ENCODE measurements at places on chromosomes 12 and 14.

DNA sequence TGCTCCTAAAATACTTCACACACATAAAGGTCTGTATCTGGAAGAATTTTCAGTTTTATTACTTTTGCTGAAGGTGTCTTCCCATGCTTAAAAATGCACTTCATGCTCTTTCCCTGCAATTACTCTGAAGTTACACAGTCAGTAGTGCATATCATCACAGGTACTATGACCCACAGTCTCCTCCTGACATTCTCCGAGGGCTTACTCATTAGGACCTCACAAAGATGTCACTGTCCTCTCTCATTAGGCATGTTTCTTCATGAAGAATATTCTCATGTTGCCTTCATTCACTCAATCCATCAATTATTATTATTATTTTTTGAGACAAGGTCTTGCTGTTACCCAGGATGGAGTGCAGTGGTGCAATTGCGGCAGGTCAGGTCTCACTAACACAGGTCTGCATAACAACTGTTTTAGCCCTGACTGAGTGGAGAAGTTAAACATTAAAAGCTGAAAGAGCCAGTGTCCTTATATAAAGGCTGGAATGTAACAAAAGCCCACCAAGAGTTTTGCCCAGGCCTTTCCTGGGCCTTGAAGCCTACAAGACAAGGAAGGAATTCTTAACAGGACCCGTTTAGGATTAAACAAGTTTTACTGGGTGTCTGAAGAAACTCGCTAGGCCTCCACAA lies 119.5 kb upstream of the WSCD2 start:
- no peak for DNase-seq

- DNase-seq: peak; percentile 79
Observed at GRCh38 chr14:95519699-95520098, 3.2 kb upstream of the SYNE3 start.

GRCh38 chr12:62323386-62323785 lies 63.2 kb downstream of the USP15 start:
- DNase-seq: no peak

GRCh38 chr12:78239544-78239943 lies 408.9 kb downstream of the NAV3 start:
- DNase-seq: no peak

DNA sequence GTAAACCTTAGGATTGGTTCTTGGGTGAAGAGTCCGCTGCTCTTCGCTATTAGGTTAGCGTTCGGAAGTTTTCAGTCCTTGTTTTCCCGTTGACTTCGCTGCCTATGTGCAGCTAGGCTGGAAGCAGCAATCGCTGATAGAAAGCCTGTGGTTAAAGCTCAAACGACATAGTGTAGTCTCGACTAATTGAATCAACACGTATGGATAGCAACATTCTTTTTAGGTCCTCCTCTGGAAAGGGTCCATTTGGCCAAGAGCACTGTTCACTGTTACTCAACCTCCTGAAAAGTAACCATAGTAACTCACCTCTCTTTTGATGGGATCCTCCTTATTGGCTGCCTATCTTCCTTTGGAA lies 355.5 kb downstream of the SNAPC1 start:
- no peak for DNase-seq

GRCh38 chr14:36654794-36655381 lies 6.8 kb upstream of the PAX9 start:
- DNase-seq: no peak

DNA sequence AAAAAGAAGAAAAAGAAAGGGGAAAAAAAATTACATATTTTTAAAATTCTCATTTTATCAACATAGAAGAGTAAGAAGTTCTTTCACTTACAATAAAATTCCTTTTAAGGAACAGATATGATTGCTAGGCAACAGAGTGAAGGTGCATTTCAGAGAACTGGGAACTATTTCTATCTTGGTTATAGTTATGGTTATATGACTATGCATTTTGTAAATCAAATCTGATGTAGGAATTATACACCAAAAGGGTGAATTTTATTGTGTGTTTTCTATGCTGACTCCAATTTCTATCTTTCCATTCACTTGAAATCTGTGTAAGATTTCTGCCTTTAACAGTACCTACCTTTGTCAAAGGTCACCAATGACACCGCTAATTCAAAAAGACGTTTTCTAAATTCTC lies 50.1 kb downstream of the HNRNPC start:
- no peak for DNase-seq

DNA sequence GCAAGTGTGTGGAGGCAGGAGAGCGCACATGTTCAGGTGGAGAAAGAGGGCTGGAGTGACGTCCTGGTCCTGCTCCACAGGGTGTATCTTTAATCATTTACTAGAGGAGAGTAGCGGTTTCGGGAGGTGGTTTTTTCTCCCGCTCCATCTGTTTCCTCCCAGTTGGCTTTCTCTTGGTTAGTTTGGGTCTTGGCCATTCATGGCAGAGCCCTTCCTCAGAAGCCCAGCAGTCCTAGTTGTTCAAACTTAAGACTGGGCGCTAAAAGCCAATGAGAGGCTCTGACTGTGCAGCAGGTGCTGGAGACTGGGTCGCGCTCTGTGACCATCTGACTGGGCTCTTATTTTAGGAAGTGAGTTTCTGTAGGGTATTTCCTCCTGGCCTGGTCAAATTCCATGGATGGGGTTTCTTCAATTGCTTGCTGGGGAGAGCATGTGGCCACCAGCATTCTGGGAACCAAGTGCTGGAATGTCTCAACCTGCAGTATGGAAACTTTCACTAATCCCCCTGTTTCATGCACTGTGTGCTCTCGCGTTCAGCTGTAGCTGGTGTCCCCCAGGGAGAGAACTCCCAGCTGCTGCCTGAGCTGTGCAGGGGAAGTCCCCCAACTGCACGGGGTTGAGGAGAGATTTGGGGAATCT lies 27.4 kb upstream of the TSPAN9 start:
- no peak for DNase-seq

DNA sequence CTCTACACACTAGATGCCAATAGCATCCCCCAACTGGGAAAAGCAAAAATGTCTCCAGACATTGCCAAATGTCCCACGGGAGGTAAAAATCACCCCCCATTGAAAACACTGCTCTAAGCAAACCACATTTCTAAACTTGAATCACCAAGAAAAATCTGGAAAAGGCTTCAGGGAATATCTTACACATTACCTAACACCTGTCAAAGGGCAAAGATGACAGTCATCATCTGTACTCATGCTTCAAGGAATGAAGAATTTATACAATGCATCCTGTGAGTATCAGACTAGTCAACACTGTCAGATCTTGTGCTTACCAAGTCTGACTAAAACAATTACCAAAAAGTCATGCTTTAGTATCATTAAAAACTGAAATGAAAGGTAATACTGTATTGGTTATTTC lies 161.6 kb upstream of the SOX5 start:
- DNase-seq: no peak

- no peak for DNase-seq
Observed at GRCh38 chr14:102917056-102917385, 5.4 kb upstream of the AMN start.

- no peak for DNase-seq
Observed at GRCh38 chr14:53570411-53571387, 385.9 kb downstream of the BMP4 start.

DNA sequence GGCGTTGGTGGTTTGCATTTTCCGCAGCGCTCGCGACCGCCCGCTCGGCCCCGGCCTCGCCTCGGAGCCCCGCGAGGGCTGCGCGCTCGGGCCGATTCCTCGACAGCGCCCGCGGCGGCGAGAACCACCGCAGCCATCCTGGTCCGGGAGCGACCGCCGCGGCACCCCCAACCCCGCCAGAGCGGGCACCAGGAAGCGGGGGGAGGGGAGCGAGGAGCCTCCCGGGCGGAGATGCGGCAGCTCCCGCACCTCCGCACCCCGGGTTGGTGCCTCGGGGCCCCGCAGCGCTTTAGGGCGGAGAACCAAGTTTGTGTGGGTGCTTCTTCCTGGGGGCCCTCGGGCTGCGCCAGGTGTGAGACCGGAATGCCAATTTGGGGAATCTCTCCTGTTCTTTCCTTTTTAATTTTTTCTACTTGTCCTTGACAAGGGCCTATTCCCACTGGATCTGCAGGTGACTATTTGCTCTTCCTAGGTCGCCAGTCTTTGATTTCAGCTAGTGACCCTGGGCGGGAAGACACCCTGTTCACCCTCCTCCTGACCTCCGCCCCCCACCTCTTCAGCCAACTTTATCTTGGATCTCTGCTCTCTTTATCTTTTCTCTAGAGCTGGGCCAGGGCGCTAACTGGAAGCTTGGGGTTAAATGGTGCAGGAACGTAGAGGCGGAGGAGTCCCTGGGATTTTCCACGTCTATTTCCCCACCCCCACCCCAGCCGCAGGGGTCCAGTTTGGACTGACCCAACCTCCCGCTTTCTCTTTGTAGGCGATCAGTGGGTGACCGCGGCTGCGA lies at the start of gene SOCS2:
Gene SOCS2 (plus strand): TSS at position 751 of the 787 bp plus-strand sequence. CDS start 223 bp downstream, outside the sequence.
- DNase-seq: peak; percentile 40

DNA sequence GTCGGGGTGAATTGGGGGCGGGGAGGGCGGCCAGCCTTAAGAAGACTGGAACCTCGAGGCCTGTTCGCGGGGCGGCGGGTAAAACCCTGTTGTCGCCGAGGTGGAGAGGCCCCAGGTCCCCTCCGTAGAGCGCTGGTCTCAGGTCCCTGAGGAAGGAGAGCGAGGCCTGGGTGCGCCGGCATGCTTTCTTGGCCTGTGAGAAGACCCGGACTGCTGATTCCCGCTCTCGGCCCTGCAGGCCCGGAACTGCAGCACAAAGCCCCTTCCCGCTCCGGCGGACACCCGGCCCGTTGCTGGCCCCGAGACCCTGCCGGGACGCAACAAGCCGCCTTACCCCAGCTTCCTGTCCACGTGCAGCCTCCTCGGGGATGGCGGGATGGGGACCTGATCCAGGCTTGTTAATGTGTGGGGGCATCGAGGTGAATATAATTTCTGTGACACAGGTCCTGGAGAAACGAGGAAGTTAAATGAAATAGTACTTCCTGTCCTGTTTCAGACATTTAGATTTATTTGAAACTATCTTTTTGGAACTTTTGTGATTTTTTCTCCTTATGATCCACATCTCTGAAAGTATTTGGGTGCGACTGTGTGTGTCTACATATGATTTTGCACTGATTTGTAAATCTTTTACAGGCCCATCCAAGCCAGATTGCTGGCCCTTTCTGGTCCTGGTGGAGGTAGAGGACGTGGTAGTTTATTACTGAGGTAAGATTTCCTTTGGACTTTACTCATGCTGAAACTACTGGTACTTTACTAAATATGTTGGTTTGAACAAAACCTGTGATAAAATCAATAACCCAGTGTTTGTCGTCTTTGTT lies 600 bp downstream of the PNN start:
- DNase-seq: no peak

- no peak for DNase-seq
Observed at GRCh38 chr14:89093083-89093730, 268.8 kb downstream of the TTC8 start.

DNA sequence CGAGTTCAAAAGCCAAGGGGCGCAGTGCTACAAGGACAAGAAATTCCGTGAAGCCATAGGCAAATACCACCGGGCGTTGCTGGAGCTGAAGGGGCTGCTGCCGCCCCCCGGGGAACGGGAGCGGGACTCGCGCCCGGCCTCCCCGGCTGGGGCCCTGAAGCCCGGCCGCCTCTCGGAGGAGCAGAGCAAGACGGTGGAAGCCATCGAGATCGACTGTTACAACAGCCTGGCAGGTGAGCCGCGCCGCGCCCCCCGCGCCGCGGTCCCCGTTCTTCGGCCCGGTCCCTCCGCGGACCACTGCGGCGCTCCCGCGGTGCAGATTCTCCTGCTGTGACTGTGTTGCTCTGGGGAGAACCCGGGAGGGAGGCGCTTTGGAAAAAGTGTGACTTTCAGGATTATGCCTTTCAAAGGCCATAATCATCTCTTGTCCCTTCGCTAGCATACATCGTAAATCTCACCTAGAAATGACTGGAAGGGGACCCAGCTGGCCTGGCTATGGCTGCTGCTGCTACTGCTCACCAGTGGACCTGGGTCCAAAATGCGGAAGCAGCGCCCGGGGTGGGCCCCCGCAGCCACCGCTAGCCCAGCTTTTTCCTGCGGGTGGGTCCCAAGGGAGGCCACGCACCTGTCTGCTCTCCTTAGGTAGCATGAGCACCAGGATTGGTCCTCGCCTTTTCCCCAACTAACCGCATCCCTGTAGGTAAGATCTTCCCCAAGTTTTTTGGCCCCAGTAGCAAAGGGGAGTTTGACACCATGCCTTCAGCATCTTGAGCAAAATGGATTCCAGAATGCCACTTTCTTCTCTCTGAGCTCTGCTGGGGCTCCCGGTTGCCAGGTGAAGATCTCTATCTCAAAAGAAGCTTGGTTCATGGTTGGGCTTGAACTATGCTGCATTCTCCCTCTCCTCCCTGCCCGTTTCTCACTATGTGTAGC lies 853 bp downstream of the TTC9 start:
- DNase-seq: peak; percentile 39

- DNase-seq: no peak
Observed at GRCh38 chr12:16165506-16165905, 112.0 kb downstream of the SLC15A5 start.

- DNase-seq: no peak
Observed at GRCh38 chr12:65100140-65100539, 21.0 kb downstream of the WIF1 start.

DNA sequence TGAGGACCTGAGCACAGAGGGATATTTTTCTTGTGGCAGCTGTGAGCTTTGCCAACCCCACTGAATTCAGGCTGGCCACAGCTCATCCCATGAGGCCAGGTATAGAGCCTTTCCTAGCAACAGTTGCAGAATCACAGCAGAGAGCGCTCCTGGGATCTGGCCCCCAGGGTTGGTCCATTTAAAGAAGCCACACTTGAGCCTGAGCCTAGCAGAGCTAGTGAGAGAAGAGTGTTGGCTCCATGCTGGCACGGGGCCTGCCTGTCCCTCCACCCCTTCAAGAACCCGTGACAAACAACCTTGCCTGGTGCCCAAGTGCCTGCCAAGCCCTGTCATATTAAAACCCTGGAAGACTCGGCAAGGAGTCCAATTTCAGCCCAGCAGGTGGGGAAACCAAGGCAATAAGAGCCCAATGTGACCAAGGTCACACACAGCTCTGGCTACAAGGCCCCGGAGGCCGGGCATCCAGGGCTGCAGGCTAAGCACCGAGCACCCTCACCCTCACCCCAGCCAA lies 91.6 kb downstream of the LRRC74A start:
- no peak for DNase-seq

DNA sequence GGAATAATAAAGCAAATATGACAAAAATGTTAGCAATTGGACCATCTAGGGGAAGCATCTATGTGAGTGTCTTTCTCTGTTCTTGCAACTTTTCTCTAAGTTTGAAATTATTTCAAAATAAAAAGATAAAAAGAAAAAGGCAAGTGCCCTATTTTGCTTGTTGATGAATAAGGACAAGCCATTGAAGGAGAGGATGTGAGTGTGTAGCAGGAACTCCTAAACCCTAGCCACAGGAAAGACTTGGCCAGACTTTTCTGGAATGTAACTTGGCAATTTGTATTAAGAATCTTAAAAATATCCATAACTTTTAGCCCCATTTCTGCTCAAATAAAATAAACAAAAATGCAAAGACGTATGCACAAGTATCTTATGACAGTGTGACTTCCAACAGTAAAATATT lies 279.4 kb downstream of the CACNA1C start:
- DNase-seq: no peak

DNA sequence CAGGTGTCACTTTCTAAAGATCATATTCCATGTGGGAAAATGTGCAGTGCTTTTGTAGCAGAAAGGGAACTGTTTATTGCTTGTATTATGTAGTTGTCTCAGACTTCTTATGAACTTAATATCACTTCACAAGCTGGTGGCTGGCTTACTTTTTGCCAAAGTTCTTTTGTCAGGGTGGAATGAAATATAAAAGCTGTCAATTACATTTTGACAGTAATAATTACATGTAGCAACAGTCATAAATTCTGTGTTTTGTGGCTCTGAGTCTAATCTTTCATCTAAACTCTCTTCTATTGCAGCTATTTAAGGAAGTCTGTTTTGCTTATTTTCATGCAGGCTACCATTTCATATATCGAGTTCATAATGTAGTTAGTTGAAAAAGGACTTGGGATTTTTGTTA lies 106.6 kb downstream of the OTOGL start:
- no peak for DNase-seq

- DNase-seq: no peak
Observed at GRCh38 chr12:53128780-53129569, 25.7 kb downstream of the SOAT2 start.

Measured in CD4-positive, alpha-beta T cell treated with Interleukin-6 for 4 hours (primary cell).